ENCODE measurements at places on chromosomes 12 and 14.

DNA sequence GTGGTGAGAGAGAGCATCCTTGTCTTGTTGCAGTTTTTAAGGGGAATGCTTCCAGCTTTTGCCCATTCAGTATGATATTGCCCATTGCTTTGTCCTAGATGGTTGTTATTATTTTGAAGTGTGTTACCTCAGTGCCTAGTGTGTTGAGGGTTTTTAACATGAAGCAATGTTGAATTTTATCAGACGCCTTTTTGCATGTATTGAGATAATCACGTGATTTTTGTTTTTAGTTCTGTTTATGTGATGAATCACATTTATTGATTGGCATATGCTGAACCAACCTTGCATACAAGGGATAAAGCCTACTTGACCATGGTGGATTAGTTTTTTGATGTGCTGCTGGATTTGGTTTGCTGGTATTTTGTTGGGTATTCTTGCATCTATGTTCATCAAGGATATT, 302.3 kb upstream of the G2E3 start:
- no peak for DNase-seq

- no peak for DNase-seq
These were observed 275.2 kb upstream of the FLRT2 start for GRCh38 chr14:85254711-85255110.

GRCh38 chr14:68283378-68284123, 464.0 kb downstream of the RAD51B start:
- no peak for DNase-seq

DNA sequence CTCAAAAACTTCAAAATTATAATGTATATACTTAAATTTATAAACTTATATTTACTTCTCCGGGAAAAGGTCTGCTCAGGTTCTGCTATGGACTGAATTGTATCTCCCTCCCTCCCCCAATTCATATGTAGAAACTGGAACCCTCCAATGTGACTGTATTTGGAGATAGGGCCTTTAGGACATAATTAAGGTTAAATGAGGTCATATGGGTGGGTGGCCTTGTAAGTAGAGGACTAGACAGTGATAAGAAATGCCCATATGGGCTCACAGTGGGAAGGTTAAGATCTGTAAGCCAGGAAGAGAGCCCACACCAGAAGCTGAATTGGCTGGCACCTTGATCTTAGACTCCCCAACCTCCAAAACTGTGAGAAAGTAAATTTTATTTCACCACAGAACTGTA, 84.5 kb downstream of the TAOK3 start:
- DNase-seq, result no peak

DNA sequence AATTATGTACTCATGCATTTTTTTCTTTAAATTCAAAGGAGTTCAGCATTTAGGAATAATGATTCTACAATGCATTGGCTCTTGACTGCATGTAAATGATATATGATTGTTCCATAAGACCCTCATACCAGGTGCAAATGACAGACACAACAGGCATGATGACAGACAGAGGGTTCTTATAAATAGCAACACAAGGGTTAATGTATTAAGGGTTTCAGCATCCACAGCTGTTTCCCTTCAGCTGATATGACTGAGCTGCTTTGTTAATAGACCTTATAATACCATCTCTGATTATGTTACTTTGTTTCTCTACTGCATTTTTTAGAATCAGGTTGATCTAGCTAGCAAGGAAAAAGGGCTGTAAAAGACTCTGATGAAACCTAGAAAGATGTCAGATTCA, 90.8 kb upstream of the TMTC2 start:
- no peak for DNase-seq

DNA sequence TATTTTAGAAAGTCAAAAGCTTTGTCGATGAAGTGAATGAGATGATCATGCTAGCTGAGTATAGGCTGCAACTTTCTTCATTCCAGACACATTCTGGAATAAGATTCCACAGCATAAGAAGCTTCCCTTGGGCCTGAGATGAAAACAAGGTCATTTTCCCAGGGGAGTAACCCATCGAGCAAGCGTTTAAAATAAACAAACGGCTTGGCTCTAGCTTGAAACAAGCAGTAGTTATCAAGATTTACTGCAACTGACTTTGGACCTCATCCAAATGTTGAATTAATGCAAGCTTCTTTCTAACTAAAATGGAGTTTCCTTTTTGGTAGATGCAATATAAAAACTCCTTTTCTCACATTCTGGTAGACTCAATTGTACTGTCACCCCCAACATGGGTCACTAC, 23.0 kb downstream of the KCNJ8 start:
- no peak for DNase-seq

DNA sequence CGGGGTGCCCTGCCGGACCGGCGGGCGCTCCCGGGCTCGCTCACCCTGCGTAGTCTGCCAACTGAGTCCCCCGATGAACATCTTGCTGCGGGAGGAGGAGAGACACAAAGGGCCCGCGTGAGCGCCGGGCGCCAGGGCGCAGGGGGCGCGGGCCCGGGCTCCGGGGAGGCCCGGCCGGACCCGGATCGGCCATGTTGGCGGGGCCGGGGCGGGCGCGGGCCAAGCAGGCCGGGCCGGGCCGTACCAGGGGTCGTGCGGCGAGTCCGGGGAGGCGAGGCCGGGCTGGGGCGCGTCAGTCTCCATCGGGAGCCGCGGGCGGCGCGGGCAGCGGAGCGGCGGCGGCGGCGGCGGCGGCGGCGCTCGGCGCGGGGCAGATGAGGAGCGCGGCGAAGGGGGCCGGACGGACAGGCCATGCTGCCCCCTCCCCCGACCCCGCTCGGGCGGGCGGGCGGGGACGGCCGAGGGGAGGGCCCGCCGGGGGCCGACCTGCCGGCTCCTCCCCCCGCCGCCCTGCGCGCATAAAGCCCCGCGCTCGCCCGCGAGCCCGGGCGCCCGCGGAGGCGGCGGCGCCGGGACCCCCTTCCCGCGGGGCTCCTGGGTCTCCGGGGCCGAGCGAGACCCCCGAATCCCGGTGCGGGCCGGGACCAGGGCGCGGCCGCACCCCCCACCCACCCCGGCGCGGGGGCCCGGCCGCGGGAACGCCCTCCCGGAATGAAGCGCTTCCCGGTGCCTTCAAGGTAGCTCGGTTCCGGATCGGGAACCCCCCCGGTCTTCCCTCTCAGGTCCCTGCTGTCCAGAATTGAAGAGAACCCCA, at the start of gene MSI1:
MSI1 (minus strand) TSS at position 376 of the 814 bp plus-strand sequence; CDS start at position 303, 73 bp downstream.
- no peak for DNase-seq

DNA sequence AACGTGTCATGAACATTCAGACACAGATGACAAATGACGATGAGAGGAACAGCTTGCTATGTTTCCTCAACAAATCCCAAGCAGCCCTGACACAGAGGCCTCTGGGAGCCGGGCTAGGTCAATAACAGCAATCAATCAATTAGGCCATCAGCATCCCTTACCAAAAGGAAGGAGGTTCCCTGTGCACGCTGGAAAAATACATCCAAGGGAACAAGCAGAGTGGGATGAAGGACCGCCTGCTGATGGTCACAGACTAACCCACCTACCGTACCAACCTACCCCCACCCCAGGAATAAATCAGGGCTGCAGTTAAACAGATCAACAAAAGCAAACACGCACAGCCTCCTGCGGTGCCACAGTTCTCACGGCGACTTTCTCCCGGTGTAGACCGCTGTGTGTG, 265.1 kb upstream of the SFSWAP start:
- no peak for DNase-seq

DNA sequence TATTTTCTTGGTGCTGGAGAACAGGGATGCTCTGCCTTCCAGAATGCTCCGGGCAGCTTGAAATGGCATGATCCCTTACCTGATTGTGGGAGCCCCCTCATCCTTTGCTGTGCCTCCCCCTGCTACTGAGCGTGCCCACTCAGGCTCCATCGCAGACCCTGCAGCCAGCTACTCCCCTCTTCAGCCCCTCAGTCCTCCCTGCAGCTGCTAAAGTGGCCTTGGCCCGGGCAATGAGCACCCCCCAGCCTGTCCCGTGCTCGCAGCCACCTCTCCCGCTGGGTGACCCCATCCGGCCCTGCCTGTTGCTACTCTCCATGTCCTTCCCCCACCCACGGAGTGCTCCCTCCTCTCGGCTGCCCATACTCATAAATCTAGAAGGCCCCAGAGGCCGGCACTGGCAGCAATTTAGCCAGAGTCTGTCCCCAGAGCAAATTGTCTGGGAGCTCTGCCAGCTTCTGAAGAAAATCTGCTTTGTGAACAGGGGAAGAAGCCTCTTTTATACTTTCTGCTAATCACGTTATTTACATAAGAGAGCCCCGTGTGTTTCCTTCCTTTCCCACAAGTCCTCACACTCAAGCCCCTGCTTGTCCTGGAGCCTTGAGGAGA, 143.7 kb upstream of the FRMD6 start:
- DNase-seq, result peak; percentile 25

DNA sequence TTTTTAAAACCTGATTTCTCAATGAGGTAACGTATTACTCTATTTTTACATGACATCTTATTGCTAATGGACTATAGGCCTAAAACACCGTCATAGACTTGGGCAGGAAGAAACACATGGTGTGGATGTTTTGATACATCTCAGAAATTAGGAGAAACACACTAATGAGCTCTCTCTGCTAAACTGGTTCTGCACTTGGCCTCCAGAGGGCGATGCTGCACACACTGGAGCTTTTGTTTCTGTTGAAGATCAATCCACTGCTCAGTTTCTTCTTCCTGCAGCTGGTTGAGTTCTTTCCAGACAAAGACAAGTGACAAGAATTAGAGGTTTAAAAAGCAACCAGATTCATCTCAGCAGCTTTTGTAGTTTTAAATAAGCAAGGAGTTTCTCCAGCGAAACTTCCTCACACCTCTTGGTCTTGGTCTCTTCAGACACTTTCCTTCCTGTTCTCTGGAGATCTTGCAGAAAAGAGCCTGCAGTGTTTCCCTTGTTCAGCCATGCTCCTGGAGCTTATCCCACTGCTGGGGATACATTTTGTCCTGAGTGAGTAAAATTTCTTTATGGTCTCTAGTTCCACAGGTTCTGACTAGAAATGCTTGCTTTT, 178.5 kb upstream of the OR4E1 start:
- no peak for DNase-seq

DNA sequence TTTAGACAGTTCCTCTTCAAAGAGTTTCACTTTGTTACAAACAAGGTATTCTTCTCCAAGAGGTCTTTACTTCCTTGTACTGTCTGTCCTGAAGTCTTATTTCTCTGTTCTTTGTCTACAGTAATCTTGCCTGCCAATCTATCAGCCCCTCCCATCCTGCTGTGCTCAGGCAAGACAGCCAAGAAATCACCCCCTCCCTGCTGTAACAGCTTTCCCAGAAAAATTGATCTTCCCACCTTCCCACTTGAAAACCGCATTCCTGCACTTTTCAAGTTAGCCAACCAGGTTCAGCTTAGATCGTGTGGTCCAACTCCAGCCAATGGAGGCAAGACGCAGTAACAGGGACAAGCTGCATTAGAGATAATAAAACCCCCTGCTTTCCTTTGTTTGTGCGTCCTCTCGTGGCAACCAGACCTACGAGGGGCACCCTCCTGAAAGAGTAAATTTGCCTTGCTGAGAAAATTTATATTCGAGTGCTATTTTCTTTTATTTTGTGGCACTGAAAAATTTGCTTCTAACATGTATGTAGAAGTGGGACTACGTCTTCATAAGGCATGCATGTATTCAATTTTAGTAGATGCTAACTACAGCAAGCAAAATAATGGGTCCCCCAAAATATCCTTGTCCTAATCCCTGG, 46.5 kb upstream of the ESR2 start:
- no peak for DNase-seq

DNA sequence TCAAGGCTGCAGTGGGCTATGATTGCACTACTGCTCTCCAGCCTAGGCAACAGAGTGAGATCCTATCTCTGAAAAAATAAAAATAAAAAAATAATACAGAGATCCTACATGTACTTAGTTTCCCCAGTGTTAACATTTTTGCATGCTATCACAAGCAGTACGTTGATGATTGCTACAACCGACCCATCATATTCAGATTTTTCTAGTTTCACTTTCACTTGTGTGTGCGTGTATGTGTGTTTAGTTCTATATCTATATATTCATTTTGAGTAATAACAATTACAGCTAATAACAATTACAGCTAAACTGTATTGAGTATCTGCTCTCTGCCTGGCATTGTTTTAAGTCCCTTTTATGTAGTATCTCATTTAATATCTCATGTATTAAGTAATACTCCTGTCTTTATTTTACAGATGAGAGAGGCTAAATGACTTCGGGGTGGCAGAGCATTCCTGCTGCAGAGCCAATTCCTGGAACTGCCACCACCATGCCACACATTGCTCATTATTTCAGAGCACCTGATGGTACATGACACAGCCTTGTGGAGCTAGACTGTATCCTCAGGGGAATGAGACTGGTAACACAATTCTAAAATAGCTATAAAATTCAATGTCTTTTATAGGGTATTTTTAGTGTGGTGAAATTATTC, 153.1 kb downstream of the BCAT1 start:
- no peak for DNase-seq

GRCh38 chr12:122336015-122336946, 70.0 kb upstream of the VPS33A start:
- no peak for DNase-seq

- no peak for DNase-seq
These were observed 139.5 kb upstream of the OTX2 start for GRCh38 chr14:56949828-56950227.

GRCh38 chr12:95481072-95481471, 7.1 kb downstream of the METAP2 start:
- DNase-seq, result no peak

GRCh38 chr12:63313139-63313538, 162.1 kb upstream of the AVPR1A start:
- no peak for DNase-seq

DNA sequence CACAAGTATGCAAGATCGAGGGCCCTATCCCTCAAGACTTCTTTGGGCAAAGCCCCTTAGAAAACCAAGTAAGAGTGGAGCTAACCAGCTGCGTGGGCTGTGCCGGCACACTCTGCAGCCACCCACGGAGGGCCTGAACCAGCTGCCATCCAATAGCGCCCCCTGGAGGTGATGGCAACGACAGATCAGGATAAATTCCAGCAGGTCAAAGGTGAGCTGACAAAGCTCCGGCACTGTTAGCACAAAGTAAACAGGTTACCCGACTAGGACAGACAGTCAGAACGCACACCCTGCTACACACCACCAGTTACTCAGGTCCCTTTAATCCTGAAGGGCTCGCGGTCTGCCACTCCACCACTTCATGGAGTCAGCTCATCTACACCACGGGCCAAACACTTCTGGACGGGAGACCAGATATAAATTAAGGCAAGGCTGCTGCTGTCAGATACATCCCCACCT, 4.9 kb downstream of the ZBTB39 start:
- no peak for DNase-seq

DNA sequence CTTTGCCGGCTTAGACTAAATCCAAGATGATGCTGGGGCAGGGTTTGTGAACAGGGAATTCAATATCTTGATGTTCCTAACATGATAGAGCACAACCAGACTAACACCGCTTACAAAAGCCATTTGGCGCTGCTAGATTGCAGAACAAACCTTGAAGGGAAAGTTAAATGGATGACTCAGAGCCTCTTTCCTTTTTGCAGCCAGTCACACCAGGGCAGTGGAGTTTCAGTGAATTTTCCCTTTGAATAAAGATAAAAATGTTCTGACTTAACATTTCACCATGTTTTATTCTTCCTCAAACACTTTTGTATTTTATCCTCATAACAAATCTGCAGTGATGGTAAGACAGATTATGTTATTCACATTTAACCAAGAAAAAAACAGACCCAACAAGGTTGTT, 47.3 kb downstream of the PDE6H start:
- DNase-seq, result no peak

- no peak for DNase-seq
These were observed 30.6 kb upstream of the PTPRQ start for GRCh38 chr12:80413462-80413861.
